Stimulated activated effector memory CD8-positive, alpha-beta T cell treated with anti-CD3 and anti-CD28 coated beads, Interleukin-12 subunit alpha, Interleukin-12 subunit beta, amount 100 ng/mL, for 72 hours (primary cell): ENCODE measurements at places on chromosomes 3 and 15.

- DNase-seq = no peak
Observed at GRCh38 chr3:123105201-123106189, 38.7 kb downstream of the PDIA5 start.

- no peak for DNase-seq
Observed at GRCh38 chr3:175865724-175866123, 1006.6 kb downstream of the NAALADL2 start.

- no peak for DNase-seq
Observed at GRCh38 chr3:111967068-111967467, 11.8 kb upstream of the ABHD10 start.

GRCh38 chr3:114687151-114687550, 393.3 kb downstream of the TIGIT start:
- DNase-seq = no peak

DNA sequence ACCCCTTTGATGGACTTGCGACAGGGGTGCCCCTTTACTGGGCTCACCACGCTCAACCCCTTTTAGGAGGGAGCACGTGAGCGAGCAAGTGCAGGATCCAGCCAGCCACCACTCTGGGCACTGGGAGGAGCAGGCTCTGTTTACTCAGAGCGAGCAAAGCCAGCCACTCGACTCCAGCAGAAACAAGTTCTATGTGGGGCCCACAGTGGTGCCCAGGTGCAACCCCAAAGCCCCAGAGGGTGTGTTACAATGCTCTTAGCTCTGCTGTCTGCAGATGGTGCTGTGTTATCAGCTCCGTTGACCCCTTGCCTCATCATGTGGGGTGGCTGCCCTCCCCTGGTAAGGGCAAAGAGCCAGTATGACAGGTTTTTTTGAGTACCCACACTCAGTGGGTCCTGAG, 120.3 kb upstream of the SUCLG2 start:
- DNase-seq = no peak

DNA sequence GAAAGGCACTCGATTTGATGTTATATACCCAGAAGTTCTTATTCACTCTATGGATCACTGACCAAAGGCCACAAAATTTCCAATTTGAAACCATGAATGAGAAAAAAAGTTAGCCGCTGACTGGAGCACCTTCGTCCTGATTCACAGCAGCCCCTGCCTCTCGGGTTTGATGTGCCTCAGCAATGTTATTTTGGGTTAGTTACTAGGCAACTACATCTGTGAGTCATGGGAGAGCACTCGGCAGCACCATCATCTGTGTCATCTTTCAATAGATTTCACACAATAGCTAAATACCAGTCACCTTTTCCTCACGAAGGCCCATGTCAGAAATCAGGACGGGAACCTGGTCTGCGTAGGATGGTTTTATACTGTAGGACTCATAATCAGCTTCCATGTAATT, 269.2 kb downstream of the ZBBX start:
- no peak for DNase-seq

- DNase-seq = no peak
Observed at GRCh38 chr3:105953831-105954230, 85.0 kb upstream of the CBLB start.

GRCh38 chr3:14633819-14634424, 17.6 kb upstream of the CCDC174 start:
- DNase-seq = peak; percentile 65

GRCh38 chr3:111769110-111769991, 89.7 kb upstream of the PHLDB2 start:
- no peak for DNase-seq

DNA sequence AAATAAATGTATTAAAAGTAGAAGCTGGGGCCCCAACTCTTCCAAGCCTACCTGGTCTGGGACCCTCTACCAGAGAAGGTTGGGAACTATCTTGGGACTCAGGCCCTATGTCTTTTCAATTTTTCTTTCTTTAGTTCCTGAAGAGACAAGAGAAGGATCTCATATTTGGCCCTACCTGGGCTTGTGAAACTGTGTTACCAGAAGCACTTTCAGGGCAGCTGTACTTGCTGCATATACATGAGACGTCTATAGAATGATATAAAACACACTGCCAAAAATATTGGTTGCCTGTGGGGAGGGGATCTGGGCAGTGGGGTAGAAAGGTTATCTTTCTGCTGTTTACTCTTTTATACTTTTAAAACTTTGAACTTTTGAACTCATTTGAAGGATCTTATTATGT, 604 bp upstream of the EPB42 start:
- DNase-seq = no peak

DNA sequence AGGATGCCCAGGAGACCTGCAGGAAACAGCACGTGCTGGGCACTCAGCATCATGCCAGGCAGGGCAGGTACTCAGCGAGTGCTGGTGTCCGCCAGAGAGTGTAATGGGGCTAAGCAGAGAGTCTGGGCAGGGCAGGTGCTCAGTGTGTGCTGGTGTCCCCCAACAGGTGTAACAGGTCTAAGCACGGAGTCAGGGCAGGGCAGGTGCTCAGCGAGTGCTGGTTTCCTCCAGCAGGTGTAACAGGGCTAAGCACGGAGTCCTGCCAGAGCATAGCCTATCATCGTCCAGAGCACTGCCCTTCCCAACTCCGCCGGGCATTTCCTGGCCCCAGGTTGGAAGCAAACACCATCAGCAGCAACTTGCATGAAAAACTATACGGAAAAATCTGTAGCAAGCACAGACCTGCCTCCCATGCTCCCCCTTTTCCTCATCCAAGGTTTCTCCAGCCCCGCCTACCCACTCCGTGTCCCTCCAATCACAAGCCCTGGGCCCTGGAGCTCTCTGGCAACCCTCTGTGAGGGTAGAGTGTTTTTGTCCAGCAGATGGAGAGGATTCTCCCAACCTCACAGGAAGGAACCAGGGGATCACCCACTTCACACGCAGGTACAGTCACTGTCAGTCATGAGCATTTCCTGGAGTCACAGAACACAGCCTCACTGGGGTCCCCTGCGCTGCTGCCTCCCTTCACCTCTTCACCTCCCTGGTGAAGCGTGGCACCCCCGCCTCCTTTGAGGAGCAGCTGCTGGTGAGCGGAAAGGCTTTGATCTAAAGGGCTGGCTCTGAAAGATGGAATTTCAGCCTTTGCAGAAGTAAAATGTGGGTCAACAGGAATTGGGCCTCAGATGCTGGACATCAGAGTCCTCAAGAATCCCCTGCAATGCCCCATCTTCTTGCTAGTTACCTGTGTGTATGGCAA, 302.5 kb downstream of the OCA2 start:
- no peak for DNase-seq

DNA sequence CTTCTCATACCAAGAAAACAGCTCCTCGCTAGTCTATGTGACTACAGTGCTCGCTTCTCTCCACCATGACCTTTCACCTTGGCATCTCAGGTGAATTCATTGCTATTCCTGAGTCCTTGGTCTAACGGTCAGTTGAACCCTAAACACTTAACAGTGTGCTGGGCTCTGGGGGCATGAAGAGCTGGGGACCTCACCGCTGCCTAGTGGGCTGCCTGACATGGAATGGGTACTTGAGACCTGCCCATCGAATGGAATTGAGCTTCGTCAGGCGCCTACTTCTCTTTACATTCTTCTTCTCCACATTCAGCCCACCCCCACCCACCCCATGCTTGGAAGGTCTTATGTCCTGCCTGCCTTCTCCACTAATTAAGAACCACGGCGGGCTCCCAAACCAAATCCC, 22.1 kb downstream of the BOC start:
- no peak for DNase-seq

DNA sequence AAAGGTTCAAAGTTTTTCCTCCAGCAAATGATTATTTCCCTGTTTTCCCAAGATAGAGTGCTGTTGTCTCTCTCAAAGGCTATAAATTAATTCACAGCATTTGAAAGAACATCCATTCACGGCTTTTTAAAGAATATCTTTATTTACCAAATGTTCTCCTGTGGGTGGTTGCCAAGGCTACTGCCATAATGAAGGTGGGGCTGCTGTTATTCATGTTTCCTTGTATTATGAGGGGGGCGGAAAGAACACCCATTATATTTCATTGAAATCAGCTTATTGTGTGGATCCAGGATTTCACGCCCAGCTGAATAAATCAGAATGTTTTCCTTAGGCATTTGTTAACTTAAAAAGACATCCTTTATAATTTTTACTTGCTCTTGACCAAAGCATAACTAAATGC, 10.1 kb downstream of the SRP14 start:
- no peak for DNase-seq

- no peak for DNase-seq
Observed at GRCh38 chr15:57767481-57767880, 61.0 kb downstream of the POLR2M start.

GRCh38 chr3:126014252-126014651, 45.3 kb downstream of the ROPN1B start:
- no peak for DNase-seq

DNA sequence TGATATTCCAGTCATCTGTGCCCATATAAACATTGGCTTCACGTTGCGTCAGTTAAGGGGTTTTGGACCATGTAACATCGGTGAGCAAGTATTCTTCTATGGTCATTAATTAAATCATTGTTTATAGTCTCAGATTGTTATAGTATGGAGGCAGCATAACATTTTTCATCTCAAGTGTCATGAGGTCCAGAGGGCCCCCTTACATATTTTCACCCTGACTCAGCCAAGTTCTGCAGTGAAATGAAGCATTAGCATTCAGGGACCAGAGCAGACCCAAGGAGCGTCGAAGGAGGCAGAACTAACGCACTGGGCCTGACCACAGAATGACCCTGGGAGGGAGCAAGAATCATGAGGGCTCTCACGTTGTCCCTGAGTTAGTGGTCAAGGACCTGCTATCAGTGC, 171.5 kb downstream of the LRTM1 start:
- no peak for DNase-seq

- DNase-seq = no peak
Observed at GRCh38 chr3:191397771-191398170, 63.2 kb upstream of the PYDC2 start.

- DNase-seq = no peak
Observed at GRCh38 chr15:51576286-51576850, 46.2 kb downstream of the DMXL2 start.

- no peak for DNase-seq
Observed at GRCh38 chr3:37627951-37628620, 233.6 kb upstream of the CTDSPL start.

DNA sequence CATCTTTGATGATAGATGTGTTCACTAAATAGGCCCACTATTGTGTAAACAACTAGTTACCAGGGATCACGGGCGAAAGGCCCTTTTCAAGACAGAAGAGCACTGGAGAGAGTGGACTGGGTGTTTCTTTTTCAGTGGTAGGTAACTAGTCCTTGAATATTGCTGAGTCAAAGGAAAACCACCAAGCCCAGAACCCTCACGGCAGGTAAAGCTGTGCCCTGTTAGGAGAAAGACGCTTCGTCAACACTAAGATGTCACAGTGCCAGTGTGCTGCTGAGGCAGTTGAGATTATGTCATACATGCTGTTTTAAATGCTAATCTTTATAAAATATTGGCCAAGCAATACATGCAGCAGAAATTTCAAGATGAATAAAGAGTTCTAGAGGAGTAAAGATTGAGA, 578.6 kb downstream of the PYDC2 start:
- no peak for DNase-seq

DNA sequence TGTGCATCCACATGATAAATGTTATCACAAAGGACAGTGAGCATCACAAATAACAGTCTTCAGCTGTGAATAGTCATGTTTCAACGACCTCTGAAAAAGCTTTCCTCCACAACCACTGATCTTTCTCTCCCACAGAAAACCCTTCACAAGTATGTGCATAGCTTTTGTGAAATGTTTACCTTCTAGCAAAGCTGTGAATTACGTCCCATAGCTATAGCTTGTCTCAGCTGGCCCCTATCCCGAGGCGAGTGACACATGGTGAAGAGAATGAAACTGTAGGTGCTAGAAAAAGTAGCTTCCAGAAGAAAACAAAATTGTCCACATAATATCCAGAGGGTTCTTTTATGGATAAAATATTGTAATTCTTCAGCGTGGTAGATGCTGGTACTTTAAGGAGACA, 182.0 kb downstream of the FGF12 start:
- no peak for DNase-seq

- no peak for DNase-seq
Observed at GRCh38 chr15:22973286-22973685, 6.9 kb downstream of the CYFIP1 start.

GRCh38 chr15:68158046-68158628, 47.0 kb downstream of the CALML4 start:
- DNase-seq = no peak

GRCh38 chr3:17372362-17373210, 369.8 kb downstream of the TBC1D5 start:
- DNase-seq = no peak

DNA sequence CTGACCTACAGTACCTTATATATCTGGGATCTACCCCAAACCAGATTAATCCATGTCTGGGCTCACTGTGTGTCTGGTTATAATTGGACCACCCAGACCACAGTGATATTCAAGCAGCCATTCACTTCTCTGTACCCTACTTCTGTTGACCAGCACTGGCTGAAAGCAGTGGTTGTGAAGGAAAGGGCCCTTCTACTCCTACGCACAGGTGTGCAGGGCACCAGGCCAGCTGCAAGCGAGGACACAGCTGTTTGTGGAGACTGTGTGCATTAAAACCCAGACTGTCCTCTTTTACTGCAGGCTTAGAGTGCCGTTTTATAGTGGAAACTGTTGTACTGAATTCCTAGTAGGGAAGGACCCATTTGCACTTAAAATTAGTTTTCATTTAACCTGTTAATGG, 29.5 kb downstream of the CTDSPL start:
- no peak for DNase-seq

DNA sequence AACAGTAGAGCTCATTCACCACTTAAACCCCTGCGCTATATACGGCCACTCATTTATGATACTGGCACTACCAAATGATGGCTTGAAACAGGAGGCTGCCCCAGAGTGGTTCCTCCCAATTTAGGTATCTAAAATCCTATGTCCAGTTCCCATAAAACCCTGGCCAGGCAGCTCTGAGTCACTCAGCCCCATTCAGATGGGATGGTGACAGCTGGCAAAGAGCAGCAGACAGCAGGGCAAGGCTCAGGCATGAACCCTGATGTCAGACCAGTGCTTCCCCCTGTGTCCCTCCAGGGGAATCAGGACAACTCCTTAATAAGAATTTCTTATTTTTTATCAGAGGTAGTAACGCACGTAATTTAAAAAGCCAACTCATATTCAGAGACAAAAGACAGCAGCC, 77.2 kb upstream of the RNU6-1 start:
- no peak for DNase-seq

DNA sequence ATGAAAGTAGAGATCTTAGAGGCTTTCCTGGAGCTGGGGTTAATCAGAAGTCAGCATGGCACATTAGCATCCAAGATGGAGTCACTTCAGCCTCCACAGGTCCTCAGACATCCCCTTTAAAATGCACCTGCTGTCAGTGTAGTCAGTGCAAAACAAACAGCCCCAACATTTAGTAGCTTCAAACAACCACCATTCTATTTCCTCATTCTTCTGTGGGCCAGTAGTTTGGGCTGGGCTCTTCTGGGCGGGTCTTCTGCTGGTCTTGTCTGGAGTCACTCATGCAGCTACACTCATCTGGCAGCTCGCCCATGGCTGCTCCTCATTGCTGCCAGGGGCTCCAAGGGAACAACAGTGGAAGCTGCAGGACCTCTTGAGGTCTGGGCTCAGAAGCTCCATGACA, 99.9 kb downstream of the TLE3 start:
- no peak for DNase-seq
